H9 (cell line): ENCODE measurements at places on chromosomes 7 and 10. TPM values are rescaled to one million over a fixed set of nuclear protein-coding genes. Genes with fewer than 3 reads are reported as not detected.

The SPOCK2 gene
- total RNA-seq = 0.86 and 1.8 TPM in 2 replicates

The SUN3 gene
- total RNA-seq = not detected in 2 replicates

The PLAC9 gene
- 4.3 and 7.8 TPM in 2 replicates for total RNA-seq

The OIT3 gene
- total RNA-seq = not detected in 2 replicates

The HOXA13 gene
- not detected in 2 replicates for total RNA-seq

The SNX10 gene
- total RNA-seq = 9.4 and 9.6 TPM in 2 replicates

The OPN4 gene
- not detected in 2 replicates for total RNA-seq

The IGF2BP3 gene
- 180 and 197 TPM in 2 replicates for total RNA-seq

The MRPS33 gene
- total RNA-seq = 58.3 and 64.2 TPM in 2 replicates
